ENCODE measurements at places on chromosomes 3 and 15.
A peak's percentile ranks its signal among the peaks of the same experiment; 100 is the strongest.

DNA sequence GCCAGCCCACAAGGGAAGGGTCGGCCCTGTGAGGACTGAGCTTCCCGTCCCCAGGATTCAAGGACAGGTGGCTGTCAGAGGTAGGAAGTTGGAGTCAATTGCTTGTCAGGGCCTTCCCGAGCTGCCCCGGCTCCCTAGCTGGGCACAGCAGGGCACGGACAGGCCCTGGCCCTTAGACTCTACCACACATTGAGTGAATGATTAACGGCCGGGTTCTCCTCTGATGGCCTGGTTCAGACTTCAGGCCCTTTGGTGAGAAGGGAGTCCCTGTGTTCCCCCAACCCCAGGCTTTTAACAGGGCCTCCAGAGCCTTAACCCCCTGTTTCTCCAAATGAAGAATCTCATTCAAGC is 16.4 kb upstream of the FGD5 start:
- DNase-seq: no peak

DNA sequence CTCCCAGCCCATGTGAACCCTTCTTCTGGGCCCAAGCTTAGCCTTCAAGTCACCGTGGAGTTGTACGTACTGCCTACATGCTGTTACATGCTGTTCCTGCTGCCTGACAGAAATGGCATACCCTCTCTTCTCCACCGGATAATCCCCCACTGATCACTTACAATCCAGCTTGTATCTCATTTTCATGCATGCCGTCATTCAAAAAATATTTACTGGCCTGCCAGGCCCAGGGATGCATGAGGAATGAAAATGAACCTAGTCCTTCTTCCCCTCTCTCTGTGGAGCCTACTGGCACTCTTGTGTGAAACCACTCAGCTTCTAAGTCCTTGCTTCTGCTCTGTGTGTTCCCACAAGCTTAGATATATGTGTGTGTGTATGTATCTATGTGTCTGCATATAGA is 60.6 kb downstream of the WNT5A start:
- no peak for DNase-seq

DNA sequence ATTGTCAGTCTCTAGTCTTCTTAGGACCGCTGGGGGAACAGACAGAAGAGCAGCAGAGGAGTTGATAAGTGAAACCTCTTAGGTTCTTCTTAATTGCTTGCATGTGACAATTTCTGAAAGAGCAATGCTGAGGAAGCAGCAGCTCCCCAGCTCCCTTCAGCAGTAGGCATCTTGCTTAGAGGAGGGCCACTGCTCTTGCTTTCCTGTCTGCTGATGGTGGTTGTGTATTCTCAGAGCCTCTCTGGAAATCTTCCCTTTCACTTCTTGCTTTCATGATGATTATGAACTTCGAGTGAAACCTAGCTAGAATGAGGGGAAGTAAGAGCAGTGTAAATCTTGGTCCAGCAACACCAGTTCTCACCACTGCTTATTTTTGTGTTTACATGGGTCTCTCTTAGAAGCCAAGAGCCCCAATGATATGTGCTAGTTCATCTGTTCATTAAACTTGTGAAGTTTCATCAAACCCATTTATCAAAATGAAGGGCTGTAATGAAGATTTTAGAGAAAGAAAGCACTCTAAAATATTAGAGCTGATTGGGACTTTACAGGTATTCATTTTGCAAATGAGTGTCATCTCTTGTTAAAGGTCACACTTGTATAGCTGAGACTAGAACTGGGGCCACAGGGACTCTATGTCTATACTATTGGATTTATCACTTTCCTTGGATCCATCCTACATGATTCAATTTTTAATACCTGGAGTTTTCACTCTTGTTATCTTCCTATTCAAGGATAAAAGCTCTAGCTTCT is 246.7 kb downstream of the LPP start:
- no peak for DNase-seq

- no peak for DNase-seq
Measured at GRCh38 chr15:85624291-85624801, 170.4 kb downstream of the KLHL25 start.

DNA sequence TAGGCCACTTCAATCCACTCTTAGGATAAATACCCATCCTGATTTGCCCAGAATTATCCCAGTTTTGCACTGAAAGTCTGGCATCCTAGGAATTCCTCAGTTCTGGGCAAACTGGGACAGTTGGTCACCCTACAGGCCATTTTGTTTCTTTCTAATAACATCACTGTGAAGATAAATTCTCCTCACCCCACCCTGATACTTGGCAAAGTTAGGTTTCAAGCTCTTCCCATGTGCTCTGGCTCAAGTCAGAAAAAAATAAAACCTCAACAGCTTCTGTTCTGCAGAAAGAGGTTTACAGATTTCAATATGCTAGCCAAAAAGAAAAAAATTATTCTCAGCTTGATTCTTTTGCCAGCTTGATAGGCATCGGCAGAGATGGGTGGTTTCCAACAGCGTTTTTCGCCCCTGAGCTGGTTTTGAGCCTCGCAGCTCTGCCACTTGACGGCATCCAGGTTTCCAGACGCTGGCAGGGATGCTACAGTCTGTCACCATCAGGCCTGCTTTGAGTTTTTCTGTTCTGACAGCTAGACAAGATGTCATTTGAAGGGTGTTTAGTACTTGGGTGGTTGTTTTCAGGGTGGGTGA is 171.4 kb downstream of the SSR3 start:
- no peak for DNase-seq

DNA sequence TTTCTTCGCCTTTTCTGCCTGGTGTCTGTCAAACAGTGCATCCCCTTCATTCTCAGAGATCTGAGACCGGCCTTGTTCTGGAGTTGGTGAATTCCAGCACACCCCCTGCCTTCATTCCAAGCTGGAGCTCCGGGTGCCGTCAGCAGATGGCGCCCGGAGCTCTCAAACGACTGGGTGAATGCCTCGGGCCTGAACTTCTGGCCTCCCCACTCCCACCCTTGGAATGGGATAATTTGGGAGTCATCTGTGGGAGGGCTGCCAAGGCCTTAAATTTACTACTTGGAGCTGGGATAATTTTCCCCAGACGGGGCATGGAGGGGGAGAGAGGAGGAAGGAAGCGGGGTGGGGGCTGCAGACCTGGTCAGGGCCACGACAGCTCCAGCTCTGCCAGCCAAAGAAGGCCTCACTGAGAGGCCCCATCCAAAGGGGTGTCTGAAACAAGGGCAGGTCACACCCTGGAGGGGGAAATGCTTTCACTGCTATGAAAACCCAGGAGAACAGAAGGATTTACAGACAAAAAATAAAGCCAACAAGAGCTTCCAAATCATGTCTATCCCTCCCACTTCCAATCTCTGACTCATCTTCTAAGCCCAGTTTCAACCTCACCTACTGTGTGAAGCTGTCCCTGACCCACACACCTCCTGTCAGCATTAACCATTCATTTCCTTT is 187.9 kb downstream of the OPA1 start:
- DNase-seq: peak; percentile 83

DNA sequence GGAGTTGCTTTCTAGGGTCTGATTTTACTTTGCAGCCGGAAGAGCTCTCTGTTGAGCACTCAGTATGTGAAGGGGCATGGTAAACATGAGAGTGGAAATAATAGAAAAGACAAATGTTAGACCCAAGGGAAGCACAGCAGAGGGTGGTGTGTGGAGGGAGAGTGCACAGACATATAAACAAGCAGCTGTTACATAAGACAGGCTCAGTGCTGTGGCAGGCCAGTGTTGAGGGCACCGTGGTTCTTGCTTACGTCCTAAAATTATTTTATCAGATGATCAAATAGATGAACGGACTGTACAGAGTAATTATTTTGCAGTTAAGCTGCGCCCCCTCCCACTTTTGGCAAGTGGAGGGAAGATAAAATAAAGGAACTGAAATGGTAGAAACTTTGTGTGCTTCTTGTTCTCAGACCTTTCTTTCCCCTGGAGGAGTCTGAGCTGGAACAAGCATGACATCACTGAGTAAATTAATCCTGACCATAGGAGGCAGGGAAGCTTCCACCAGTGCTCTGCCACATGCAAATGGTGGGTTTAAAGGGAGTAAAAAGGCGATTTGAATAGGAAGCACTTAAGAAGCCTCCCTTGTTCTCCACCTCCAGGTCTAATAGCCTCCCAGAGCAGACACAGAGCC is 205.6 kb downstream of the IL20RB start:
- DNase-seq: peak; percentile 60

DNA sequence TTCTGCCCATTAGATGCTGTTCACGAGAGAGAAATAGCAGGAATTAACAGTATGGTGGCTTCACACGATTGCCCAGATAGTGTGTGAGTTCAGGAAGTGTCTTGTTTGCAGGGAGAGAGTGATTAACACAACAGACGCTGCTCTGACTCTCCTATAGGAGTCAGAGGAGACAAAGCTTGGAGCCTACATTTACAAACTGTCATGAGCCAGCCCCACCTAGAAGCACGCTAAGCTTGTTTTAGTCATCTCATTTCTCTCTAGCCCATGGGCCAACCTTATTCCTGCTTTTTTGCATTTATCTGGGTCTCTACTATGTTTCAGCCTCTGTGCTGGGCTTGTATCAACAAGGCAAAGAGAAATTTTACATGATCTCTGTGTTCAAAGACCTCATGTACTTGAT is 128.3 kb upstream of the BFSP2 start:
- no peak for DNase-seq

DNA sequence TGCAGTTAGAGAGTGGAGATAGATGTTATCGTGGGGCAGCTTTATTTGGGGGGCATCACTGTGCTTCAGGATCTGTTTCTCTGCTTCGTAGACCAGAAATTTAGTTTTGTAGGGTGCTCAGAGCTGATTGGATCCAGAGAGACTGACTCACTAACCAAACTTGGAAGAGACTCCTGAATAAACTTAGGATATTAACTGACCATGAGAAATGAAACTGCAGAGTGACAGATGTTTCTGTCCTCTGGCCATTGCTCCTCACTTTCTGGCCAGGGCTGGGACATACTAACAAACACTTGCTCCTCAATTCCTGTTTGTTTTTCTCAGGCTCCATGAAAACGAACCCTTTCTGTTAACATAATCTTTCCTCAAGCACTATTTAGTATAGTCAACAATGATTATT is 4.3 kb downstream of the ZNF592 start:
- no peak for DNase-seq

- no peak for DNase-seq
Measured at GRCh38 chr3:107651782-107652181, 129.0 kb downstream of the BBX start.

- DNase-seq: no peak
Measured at GRCh38 chr3:98565843-98566242, 27.6 kb downstream of the CPOX start.
